ENCODE measurements at places on chromosomes 4 and X.
A peak's percentile ranks its signal among the peaks of the same experiment; 100 is the strongest.

DNA sequence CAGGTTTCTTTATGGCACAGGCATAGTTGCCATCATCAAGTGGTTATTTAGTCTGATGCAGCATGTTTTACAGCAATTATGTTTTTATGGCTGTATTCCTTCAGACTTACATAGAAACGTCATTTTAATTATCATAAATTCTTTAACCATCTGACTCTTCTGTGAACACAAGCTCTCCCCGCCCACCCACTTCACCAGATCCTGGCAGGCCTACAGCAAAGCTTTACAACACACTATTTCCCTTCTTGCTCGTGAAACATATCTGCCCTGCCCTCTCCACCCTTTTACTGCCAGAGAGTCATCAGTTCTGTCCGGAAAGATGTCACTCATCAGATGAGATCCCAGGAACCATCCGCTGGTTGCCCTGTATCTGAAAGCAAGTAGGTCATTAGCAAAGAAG, 120.5 kb downstream of the HS6ST2 start:
- H3K27ac ChIP-seq, result no peak overlapping the region
- no peak overlapping the region for H3K4me3 ChIP-seq
- no peaks in the 10 kb centered on the region for H3K4me1 ChIP-seq
- no peaks in the 10 kb centered on the region for H3K27me3 ChIP-seq
- H3K36me3 ChIP-seq, result no peaks in the 10 kb centered on the region

DNA sequence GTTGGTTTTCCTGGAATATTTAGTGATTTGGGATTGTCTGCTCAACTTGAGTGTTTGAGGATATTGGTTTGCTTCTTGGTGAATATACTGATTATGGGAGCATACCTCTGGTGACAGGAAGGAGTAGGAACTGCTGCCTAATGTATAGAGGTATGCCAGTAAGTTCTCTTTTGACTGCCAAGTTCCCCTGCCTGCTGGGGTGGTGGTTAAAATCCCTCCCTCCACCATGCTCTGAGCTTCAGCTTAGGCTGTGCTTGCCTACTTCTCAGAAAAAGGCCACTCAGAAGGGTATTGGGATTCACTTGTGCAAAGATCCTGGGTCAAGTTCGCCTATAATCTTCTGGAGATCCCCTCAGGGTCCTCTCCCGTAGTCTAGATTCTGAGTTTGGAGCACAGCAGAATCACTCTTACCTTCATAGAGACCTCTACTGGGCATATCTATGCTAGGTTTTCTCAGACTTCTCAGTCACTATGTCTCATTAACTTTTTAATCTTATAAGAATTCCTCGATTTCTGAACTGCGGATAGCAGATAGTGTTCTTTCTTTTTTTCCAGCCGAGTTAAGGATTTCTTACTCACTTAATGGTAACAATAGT, 44.7 kb upstream of the DCK start:
- no peak overlapping the region for H3K27ac ChIP-seq
- no peaks in the 10 kb centered on the region for H3K27me3 ChIP-seq
- H3K4me1 ChIP-seq, result no peaks in the 10 kb centered on the region
- no peak overlapping the region for H3K4me3 ChIP-seq
- no peaks in the 10 kb centered on the region for H3K36me3 ChIP-seq

DNA sequence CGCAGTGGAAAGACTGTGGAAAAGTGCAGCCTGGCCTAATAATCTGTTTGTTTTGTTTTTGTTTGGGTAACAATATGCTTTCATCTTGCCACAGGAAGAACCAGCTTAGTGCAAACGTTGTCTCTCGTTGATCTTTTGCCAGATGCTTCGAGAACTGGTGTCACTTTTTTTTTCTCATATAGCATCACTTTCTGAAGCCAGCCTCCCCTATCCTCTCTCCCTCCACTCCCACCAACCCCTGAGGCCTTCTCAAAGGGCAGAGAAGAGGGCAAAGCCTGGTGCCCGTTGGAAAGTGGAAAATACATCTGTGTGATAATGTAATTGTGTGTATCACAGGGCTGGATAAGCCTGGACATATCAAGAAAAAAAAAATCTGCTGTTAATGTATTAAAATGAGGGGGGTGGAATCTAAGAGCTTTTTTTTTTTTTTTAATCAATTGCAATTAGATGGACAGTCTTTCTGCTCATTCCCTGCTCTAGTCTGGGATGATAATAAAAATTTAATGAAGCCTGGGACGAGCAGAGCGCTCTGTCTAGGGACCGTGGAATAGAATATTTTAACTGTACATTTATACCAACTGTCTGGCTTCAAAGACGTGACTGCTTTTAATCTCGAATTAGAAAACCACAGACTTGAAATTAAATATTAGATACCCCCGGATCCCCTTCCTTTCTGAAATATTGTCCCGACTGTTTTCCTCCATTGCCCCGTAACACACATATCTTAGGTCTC, 8.1 kb downstream of the POU4F2 start:
- DNase-seq, result no peak
- no peaks in the 10 kb centered on the region for H3K36me3 ChIP-seq
- no peak overlapping the region for H3K27ac ChIP-seq

- DNase-seq, result no peak
- H3K36me3 ChIP-seq, result no peaks in the 10 kb centered on the region
- H3K27me3 ChIP-seq, result no peaks in the 10 kb centered on the region
- no peak overlapping the region for H3K27ac ChIP-seq
- H3K4me3 ChIP-seq, result no peak overlapping the region
These were observed 18.2 kb upstream of the RHOH start for GRCh38 chr4:40178672-40179071.

GRCh38 chr4:115334736-115335411, 221.5 kb upstream of the NDST4 start:
- no peak overlapping the region for H3K27ac ChIP-seq
- no peaks in the 10 kb centered on the region for H3K4me1 ChIP-seq
- no peak overlapping the region for H3K4me3 ChIP-seq

- H3K27me3 ChIP-seq, result no peaks in the 10 kb centered on the region
- no peaks in the 10 kb centered on the region for H3K4me1 ChIP-seq
- no peaks in the 10 kb centered on the region for H3K36me3 ChIP-seq
- no peak overlapping the region for H3K4me3 ChIP-seq
- no peak for DNase-seq
These were observed 62.5 kb downstream of the CD40LG start for GRCh38 chrX:136710325-136710951.

DNA sequence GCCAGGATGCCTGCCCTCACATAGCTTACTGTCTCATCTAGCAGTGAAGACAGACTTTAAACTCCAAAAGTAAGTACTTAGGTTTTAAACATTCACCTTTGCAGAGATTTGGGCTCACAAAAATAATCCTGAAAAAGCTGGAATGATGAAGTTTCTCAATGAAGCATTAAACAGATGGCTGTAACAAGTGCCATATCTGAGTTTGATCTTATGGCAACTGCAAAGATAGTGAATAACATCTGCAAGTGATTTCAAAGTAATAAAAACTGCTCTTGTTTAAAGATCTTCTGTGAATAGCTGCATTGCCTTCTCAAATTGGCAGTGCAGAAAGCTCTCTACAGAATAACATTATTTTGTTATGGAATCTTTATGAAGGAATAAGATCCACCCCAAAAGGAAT, 271.2 kb upstream of the SMIM31 start:
- H3K4me1 ChIP-seq, result no peaks in the 10 kb centered on the region
- H3K27ac ChIP-seq, result no peak overlapping the region
- H3K4me3 ChIP-seq, result no peak overlapping the region
- H3K36me3 ChIP-seq, result no peaks in the 10 kb centered on the region
- H3K27me3 ChIP-seq, result no peaks in the 10 kb centered on the region

GRCh38 chr4:30728311-30728710, 8.1 kb downstream of the PCDH7 start:
- H3K4me3 ChIP-seq, result no peak overlapping the region
- no peaks in the 10 kb centered on the region for H3K4me1 ChIP-seq
- no peaks in the 10 kb centered on the region for H3K36me3 ChIP-seq

DNA sequence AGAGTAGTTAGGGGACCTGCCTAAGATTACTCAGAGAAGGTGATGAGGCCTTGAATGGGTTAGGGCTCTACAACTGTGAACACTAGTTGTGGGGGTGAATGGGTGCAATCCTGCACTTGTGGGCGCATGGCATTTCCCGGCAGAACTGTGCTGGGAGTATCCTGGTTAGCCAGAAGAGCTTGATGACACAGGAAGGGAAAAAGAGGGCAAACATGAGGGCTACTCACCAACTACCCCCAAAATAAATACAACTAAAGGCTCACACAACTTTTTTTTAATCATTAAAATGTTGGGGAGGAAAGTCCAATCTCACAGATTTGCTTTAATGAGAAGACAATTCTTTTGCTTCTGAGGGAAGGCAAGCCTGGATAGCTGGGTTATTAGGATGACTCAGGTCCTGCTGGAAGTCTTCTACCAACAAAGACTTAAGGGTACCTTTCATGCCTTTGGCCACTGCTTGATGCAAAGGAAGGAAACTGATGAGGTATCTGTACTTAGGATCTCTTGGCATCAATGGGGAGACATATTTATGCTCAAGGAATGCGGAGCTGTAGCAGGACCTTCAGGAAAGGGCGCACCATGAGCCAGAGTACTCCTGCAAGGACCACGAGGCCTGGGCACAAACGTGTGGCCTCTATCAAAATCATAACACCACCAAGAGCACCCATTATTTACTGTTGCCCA, 2.6 kb downstream of the PHKA2 start:
- H3K4me1 ChIP-seq, result peaks cover 10% of the 10 kb centered on the region
- no peaks in the 10 kb centered on the region for H3K36me3 ChIP-seq
- peak overlapping the region; percentile 59 for H3K27ac ChIP-seq
- H3K27me3 ChIP-seq, result no peaks in the 10 kb centered on the region
- H3K4me3 ChIP-seq, result no peak overlapping the region

DNA sequence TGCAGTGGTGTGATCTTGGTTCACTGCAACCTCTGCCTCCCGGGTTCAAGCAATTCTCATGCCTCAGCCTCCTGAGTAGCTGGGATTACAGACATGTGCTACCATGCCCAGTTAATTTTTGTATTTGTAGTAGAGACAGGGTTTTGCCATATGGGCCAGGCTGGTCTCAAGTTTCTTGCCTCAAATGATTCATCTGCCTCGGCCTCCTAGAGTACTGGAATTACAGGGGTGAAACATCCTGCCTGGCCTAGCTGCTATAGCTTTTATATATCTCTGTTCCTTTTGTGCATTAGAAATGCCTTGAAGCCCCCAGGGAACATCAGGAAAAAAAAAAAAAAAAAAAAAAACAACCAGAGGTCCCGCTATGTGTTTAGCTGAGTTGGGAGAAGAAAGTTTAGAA, 34.8 kb downstream of the UBE2K start:
- no peak overlapping the region for H3K4me3 ChIP-seq
- peaks cover 7% of the 10 kb centered on the region for H3K4me1 ChIP-seq
- H3K27me3 ChIP-seq, result no peaks in the 10 kb centered on the region
- no peak for DNase-seq
- H3K36me3 ChIP-seq, result no peaks in the 10 kb centered on the region
- H3K27ac ChIP-seq, result no peak overlapping the region

DNA sequence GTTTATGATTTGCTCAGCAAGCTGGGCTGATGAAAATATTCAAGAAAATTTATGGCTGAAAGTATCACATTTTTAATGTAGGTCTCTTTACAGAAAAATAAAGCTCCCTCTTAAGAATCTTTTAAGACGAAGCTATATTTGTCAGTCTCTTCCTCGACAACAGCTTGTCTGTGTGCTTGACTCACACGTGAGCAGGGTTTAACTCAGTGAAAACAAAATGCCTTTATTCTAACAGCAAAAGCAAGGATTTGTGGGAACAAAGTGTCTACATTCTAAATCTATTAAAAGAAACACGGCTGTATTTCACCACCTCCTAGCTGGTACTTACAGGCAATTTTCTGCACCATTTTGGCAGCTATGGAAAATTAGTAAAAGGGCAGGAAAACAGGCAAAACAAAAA, 75.5 kb downstream of the NYX start:
- no peaks in the 10 kb centered on the region for H3K4me1 ChIP-seq
- H3K4me3 ChIP-seq, result no peak overlapping the region
- no peak for DNase-seq
- no peaks in the 10 kb centered on the region for H3K27me3 ChIP-seq
- no peaks in the 10 kb centered on the region for H3K36me3 ChIP-seq

- no peak overlapping the region for H3K4me3 ChIP-seq
- peak overlapping the region; percentile 61 for H3K27ac ChIP-seq
- H3K27me3 ChIP-seq, result no peaks in the 10 kb centered on the region
- peaks cover 23% of the 10 kb centered on the region for H3K36me3 ChIP-seq
- peaks cover 33% of the 10 kb centered on the region for H3K4me1 ChIP-seq
These were observed 4.9 kb downstream of the LYAR start for GRCh38 chr4:4284827-4285618.

DNA sequence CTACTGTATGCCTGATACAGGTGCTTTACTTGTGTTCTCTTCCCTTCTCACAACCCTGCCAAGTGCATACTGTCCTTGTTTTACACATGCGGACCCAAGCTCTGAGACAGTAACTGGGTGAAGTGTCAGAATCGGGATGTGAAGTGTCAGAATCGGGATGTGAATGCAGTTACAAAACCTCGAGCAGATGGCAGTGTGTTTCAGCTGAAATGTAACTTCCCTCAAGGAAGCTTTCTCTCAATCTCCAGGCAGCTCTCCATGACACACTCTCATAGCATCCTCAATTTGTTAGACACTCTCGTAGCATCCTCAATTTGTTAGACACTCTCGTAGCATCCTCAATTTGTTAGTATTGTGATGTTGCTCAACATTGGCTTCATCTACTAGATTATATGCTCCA, 1.1 kb upstream of the HPSE start:
- no peak overlapping the region for H3K27ac ChIP-seq
- H3K4me1 ChIP-seq, result peaks cover 16% of the 10 kb centered on the region
- no peaks in the 10 kb centered on the region for H3K27me3 ChIP-seq
- H3K4me3 ChIP-seq, result no peak overlapping the region
- no peaks in the 10 kb centered on the region for H3K36me3 ChIP-seq
- DNase-seq, result no peak

DNA sequence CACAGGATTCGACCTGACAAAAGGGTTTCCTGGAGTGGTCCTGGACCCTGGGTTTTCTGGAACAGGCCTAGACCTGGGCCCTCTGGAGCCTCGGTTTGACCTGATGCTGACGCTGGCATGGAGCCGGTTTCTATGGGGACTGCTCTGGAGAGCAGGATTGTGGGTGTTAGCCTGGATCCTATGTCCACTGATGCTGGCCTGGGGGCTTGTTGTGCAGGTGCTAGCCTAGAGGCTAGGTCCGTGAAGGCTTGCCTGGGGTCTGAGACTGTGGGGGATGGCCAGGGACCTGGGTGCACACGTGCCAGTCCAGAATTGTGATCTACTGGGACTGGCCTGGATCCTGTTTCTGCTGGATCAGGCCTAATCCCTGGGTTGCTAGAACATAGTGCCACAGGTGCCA, 173.1 kb downstream of the TMEM47 start:
- H3K4me1 ChIP-seq, result no peaks in the 10 kb centered on the region
- no peaks in the 10 kb centered on the region for H3K36me3 ChIP-seq
- H3K27ac ChIP-seq, result no peak overlapping the region
- DNase-seq, result no peak

- H3K27me3 ChIP-seq, result no peaks in the 10 kb centered on the region
- peak overlapping the region; percentile 19 for H3K27ac ChIP-seq
- peak overlapping the region; percentile 25 for H3K4me3 ChIP-seq
- no peaks in the 10 kb centered on the region for H3K4me1 ChIP-seq
These were observed 181.6 kb downstream of the LARP7 start for GRCh38 chr4:112818594-112818965.

GRCh38 chrX:7389576-7389975, 241.6 kb upstream of the PUDP start:
- no peaks in the 10 kb centered on the region for H3K36me3 ChIP-seq
- no peaks in the 10 kb centered on the region for H3K27me3 ChIP-seq
- H3K27ac ChIP-seq, result no peak overlapping the region
- DNase-seq, result no peak
- no peak overlapping the region for H3K4me3 ChIP-seq
- H3K4me1 ChIP-seq, result no peaks in the 10 kb centered on the region

All from right atrium auricular region (tissue), 2 donors.